ENCODE measurements at places on chromosomes 16 and 17.

GRCh38 chr16:77514500-77515220, 79.8 kb upstream of the ADAMTS18 start:
- no peak for DNase-seq

DNA sequence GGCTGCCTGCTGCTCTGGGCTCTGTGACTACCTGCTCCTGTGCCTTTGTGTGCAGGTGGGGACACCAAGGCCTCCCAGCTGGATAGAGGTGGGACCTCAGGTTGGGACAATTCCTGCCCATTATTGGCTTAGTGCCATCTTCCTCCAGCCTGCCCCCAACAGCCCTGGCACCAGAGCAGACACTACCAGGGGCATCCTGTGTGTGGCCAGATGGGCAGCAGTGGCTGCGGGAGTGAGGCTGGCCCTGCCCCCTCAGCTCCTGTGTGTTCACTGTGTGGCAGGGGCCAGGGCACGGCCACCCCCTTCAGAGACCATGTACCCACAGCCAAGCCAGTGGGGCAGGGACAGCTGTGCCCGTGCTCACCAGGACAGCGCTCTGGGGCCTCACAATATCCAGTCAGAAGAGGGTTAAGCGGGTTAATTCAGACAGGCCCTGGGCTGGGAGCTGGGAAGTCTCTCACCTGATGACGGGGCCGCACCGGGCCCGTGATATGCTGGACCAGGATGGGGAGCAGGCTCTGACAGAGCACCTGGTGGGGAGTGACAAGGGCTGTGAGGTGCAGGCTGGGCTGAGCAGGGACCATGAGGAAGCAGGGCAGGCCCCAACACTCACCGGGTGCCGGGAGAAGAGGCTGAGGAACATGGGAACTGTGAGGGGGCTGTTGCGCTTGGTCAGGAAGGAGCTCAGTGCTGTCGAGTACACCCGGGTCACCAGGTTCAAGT, 13.0 kb downstream of the MYBBP1A start:
- no peak for DNase-seq

DNA sequence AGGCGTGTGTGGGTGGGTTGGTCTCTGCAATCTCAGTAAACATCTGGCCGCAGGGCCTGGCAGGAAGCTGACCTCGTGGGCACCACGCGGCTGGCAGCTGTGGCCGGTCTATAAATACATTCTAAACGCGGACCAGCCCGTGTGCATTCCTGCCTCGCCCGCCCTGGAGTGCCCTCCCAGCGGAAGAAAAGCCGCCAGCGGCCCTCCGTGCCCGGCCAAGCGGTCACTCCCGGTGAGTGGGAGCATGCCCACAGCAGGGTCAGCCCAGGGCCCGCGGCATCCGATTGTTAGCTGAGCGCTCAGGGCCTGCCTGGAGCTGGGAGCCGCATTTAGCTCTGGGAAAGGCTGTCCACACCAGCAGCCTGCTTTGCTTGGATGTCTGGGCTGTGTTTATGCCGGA, 10.3 kb downstream of the ZNF469 start:
- no peak for DNase-seq

DNA sequence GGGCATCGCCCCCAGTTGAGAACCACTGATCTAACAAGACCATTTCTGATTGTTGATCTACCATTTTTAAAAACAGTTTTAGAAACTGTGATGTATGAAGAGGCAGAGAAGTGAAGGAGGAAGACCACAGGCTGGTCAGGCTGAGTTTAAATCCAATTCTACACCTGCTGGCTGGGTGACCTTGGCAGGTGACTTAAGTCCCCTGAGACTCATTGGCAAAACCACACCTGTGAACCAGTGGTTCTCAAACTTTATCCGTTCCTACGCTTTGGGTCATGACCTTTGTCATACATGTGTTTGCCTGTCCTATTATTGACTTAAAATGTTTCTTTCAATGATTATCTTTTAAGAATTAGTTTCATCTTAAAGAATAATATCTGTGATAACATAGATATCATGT, 2.3 kb downstream of the GP2 start:
- DNase-seq = no peak

DNA sequence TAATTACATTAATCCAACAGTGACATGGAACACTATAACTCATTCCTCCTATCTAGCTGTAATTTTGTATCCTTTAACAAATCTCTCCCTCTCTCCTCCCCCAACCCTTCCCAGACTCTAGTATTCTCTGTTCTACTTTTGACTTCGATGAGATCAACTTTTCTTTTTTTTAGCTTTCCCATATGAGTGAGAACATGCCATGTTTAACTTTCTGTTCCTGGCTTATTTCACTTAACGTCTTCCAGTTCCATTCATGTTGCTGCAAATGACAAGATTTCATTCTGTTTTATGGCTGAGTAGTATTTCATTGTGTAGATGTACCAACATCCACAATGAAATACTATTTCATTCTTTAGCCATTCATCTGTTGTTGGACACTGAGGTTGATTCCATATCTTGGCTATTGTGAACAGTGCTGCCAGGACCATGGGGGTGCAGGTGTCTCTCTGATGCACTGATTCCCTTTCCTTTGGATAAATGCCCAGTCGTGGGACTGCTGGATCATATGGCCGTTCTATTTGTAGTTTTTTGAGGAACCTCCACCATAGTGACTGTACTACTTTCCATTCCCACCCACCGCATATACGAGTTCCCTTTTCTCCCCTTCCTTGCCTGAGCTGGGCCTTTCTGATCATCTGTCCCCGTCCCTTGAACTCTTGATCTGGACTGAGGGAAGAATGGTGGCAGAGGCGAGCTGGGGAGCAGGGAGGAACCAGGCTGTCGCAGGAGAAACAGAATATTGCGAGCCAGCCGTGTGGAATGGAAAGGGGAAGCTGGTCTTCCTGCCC, 7.7 kb upstream of the CEP295NL start:
- DNase-seq = no peak

GRCh38 chr16:31876951-31877828, 3.6 kb downstream of the ZNF267 start:
- peak; percentile 94 for DNase-seq

DNA sequence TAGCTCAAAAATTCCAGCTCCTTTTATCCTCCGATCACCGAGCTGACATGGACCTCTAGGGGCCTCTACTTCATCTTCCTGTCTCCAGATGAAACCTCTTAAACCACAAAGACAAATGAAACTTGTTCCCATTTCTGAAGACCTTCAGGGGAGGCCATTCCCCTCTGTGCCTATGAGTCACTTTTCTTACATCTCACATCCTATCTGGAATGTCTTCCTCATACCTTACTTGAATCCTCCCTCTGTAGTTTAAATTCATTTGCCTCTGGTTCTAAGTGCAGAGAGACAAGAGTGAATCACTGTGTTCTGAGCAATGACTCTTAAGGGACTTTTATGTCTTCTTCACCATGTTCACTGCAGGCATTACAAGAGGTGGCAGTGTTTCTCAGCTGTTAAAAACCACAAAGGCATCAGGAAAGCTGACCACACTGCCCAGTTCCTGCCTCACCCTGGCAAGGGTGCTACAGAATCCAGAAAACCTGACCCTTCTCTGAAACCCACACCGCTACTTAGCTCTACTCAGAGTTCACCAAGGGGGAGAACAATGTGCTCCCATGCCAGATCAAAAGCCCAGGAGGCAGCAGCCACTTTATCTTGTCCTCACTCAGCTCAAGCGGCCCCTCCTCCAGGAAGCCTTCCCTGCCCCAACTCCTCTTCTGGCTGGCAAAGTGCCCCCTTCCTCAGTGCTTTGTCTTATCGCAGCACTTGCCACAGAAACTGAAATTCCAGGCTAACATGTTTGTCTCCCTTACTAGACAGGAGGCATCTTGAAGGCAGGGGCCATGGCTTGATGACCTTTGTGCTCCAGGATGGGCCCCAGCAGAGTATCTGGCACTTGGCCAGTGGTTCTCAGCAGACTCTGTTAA, 6.4 kb downstream of the CUEDC1 start:
- DNase-seq = peak; percentile 99

- no peak for DNase-seq
Observed at GRCh38 chr16:14148016-14148415, 76.9 kb downstream of the MRTFB start.

DNA sequence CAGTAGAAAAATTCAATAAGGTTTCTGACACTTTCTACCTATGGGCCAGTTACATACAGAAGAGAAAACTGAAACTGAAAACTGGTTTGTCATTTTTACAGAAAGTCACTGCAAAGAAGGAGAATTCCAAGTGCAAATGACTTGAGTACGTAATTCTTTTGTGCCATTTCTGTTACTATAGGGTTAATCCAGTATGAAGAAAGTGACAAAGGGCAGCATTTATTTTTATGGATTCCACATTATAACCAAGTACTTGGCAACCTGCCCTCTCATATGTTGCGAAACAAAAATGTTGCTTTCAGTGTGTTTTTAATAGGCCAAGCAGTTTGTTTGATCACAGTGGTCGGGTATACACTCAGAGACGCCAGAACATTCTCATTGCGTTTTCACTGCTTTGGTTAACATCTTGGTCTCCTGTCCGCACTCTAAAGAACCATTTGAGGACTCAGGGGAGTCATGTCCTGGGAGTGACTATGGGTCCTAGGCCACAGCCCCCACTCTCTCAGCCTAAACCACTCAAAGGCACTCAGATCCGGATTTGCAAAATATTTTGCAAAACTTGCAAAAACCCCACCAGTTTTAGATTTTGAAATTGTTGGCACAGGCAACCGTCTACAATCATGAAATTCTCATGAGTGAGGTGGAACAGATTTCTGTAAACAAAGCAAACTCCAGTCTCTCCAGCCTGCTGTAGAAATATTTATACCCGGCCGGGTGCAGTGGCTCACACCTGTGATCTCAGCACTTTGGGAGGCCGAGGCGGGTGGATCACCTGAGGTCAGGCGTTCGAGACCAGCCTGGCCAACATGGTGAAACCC, 15.4 kb upstream of the HELZ start:
- DNase-seq = peak; percentile 18

DNA sequence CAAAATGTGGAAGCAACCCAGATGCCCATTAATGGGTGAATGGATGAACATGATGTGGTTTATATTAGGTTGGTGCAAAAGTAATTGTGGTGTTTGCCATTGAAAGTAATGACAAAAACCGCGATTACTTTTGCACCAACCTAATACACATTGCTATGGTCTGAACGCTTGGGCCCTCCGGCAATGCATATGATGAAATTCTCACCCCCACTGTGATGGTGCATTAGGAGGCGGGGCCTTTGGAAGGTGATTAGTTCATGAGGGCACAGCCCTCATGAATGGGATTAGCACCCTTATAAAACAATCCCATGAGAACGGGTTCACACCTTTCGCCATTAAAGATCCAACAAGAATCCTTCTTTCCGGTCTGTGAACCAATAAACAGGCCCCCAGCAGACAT, 25.3 kb upstream of the PRM1 start:
- DNase-seq = no peak

DNA sequence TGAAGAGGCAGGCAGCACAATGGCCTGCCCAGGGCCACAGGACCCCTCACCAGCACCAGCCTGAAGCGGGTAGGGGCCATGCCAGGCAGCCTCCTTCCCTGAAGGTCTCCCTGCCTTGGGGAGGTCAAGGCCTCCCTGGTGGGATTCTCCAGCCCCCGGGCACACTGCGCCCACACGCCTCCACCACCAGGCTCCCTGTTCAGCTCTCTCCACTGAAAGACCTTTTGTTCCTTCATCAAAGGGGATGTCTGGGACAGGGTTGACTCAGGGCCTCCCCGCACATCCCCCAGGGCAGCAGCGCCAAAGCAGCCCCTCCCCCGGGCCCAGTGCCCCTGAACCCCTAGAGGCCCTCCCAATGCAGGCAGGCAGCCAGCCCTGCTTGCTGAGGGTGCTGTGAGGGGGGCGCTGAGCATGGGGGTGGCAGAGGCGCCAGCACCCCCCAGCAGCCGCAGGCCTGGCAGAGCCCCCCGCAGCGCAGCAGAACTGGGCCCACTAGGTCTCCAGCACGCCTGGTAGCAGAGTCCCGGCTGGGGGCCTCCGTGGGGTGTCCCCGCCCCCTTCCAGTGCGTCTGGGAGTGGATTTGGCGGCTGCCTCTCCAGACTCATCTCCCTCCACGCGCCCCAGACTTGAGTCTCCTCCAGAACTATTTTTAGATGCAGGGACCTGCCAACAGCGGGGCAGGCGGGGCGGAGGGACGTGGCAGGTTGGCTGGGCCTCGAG, 13.1 kb downstream of the BCAR1 start:
- peak; percentile 90 for DNase-seq

DNA sequence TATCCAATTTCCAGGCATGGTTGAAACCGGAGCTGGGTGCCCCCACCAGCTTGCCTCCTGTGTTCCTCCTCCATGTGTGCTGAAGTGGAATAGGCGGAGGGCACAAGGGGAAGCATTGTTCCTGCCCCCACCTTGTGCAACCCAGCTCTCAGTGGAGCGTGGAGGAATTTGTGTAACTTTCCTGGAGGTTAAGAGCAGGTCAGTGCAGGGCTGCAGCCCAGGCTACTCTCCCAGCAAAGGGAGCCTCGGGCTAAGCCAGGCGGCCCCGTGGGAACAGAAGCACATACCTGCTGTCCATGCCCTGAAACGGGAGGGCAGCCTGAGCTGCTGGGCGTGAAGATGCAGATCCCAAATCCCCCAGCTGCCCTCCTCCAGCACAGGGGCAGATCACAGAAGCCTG, 158.8 kb upstream of the LHX1 start:
- DNase-seq = no peak

GRCh38 chr16:1428511-1428910, 2.4 kb upstream of the PERCC1 start:
- DNase-seq = no peak

- DNase-seq = no peak
Observed at GRCh38 chr16:29777576-29778350, at the start of gene ZG16. Gene ZG16, plus strand, starts transcription at chr16:29778256. Its CDS starts 1,011 bp downstream, at chr16:29779267.

- no peak for DNase-seq
Observed at GRCh38 chr17:9788601-9789000, 2.8 kb downstream of the DHRS7C start.

DNA sequence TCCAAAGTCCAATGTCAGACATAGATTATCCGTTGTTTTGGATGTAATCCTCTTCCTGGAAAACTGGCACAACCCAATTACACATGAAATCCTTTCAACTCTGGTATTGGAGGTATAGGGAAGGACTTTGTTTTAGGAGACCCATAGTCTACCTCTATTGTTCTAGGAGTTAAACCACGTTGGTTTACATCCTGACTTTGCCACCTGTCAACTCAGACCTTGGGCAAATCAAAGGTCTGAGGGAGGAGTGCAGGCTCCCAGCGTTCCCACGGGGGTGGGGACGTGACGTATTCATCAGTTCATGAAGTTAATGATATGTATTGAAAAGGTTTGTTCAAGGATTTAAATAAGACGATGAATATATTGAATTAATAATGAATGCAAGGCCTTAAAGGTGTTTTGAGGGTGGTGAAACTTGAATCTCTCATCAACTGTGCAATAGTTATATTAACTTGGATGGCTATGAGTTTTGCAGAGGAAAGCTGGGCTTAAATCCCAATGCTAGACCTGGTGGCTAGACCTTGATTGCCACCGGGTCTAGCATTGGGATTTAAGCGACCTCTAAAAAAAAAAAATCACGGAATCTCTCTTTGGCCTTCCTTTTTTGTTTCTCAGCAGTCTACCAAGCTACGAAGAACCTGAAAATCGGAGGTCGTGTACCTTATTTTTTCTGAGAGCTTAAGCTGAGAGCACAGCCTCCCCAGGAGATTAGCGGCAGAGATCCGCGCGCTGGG, 744 bp upstream of the NF1 start:
- no peak for DNase-seq

GRCh38 chr16:14011846-14012245, 59.3 kb upstream of the MRTFB start:
- DNase-seq = no peak

Measured in M059J (cell line).